ENCODE measurements at places on chromosomes 5 and 9.

DNA sequence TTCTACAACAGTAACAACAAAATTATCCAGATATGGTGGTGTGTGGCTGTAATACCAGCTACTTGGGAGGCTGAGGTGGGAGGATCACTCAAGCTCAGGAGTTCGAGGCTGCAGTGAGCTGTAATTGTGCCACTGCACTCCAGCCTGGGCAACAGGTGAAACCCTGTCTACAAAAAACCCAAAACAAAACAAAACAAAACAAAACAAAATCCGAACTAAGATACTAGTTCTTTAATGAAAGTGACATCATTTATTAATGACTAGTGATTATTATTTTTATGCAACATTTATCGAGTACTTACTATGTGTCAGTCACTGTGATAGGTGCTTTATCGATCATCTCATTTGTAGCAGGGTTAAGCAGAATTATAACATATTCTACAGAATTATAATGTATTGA lies 196.9 kb upstream of the GDNF start:
- DNase-seq = no peak

DNA sequence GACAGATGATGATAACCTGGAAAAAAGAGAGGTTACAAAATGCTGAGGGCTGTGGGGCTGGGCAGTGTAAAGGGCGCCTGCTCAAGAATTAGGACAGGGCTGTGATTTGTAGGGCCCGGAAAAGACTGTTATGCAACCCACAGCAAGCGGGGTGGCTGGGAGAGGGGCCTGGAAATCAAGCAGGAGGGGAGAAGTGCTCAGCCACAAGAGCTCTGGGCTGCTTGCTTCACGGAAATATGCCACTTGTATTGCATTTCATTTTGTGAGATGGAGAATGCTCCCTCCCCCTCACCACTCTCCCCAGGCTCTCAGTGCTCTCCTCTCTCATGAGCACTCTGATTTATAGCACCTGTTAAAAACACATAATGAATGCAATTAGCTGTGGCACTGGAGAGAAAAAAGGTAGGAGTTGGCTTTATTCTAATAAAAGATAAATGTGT lies 8.4 kb upstream of the HAND1 start:
- no peak for DNase-seq

DNA sequence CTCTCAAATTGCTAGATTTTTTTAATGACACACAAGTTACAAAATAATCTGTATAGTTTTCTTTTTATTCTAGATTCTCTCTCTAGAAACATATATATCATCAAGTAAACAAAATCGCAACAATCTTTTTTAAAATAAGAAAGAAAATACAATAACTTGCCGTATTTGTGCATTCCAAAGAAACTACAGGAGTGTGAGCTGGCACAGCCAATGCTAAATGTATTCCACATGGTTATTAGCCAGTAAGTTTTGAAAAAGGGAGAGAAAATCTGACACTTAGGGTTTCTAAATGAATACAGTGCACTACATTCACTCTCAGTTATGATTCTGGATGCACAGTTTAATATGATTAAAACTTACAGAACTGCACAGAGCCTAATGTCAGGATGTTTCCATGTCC lies 117.9 kb downstream of the BNC2 start:
- DNase-seq = no peak

DNA sequence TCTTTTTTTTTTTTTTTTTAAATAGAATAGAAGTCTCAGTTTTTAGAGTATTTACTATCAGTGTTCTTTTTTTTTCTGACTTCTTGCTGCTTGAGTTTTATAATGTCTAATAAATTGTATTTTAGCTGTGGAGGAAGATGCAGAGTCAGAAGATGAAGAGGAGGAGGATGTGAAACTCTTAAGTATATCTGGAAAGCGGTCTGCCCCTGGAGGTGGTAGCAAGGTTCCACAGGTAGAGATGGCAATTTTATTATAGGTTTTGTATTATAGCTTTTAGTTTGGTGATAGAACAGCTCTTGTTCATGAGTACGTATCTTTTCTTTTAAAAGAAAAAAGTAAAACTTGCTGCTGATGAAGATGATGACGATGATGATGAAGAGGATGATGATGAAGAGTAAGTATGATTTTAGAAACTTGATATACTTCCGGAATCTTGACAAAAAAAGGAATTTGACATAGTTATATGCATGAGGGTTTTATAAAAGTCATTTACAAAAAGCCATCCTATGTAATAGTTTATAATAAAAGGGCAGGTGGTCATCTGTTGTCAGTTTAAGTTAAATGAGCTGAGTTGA lies 5.0 kb downstream of the NPM1 start:
- no peak for DNase-seq

DNA sequence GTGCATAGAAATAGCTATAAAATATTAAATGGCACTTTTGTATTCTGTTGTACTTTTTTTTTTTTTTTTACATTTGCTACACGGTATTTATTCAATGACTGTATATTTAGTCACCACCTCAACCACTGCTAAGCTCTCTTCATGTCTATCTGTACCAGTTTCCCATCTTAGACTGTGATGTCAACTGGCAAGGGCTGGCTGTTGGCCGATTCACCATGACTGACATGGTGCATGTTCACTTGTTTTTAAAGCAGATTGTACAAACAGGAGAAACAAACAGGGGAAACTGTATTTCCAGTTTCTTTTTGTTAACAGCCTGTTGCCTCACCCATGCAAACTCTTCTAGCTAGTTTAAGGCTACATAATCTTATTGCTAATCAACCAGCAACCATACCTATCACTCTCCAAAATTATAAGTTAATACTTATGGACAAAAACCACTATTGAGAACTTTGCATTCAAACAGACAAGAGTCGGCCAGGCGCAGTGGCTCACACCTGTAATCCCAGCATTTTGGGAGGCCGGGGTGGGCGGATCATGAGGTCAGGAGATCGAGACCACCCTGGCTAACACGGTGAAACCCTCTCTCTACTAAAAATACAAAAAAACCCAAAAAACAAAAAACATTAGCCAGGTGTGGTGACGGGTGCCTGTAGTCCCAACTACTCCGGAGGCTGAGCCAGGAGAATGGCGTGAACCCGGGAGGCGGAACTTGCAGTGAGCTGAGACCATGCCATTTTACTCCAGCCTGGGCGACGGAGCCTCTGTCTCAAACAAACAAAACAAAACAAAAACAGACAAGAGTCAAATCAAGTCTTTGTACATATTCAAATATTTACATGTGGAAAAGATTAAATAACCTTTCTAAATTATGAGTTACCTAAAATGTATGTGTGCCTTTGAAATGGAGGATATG lies 13.2 kb downstream of the ZFAND5 start:
- peak; percentile 51 for DNase-seq

- peak; percentile 10 for DNase-seq
Measured at GRCh38 chr5:160269017-160269416, 39.7 kb downstream of the FABP6 start.

DNA sequence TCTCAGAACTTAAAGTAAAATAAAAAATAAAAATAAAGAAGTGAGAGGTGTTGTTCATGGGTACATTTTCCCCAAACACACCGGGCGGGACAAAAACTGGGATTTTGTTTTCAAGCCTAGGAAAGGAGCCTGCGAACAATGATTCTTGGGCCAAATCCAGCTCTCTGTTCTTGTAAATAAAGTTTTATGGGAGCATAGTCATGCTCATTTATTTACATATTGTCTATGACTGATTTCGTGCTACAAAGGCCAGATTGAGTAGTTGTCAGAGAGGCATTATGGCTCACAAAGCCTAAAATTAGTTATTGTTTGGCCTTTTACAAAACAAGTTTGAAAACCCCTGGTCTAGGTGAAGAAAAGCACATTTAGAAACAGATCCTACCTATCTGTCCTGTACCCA lies 821.0 kb upstream of the GRAMD2B start:
- no peak for DNase-seq

DNA sequence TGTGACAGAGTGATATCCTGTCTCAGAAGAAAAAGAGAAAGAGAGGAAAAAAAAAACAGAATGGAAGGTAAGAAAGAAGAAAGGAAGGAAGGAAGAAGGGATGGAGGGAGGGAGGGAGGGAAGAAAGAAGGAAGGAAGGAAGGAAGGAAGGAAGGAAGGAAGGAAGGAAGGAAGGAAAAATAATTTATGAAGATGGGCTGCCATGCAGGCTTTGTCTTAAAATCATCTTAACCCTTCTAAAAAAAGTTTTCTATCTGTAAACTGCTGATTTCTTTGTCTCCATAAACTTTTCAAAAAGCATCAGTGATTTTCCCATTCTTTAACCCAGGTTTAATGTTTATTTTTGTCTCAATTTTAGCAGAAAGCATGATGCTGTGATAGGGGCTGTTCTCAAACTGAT lies 1154.1 kb upstream of the CDH6 start:
- no peak for DNase-seq

DNA sequence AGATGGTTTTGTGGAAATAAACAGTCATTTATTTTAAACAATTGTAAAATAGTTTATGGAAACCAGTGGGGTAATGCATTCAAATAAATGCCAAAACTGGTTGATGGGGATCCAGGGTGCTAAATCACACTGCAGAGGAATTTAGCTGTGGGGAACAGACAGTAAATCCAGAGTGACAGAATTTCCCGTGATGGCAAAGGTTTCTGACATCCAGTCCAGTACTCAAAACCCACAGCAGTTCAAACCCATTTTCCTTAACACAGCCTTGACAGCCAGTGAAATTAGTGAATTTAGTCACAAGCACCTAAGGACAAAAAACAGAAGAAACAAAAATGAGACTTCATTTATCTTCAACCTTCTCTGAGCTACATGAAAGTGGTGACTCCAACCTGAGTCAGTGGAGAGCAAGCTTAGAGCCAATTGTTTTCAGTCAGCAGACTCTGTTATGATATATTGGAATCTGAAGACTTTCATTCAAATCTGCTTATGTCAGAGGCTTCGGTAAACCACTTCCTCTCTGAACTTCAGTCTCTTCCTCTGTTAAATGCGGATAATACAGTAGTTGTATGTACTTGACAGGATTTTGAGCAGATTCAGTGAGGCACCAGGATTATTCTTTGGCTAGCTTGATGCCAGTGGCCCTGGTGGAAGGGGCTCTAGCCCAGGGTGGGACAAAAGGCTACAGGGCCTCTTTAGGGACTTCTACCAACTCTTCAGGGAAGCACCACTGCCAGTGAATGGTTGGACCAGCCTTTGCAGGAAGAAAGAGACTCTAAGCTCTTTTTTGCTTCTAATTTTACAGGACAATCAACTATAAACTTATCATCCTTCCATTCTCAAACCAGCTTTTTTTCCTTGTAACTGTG lies 185.3 kb downstream of the MAPKAP1 start:
- DNase-seq = peak; percentile 95

- no peak for DNase-seq
Measured at GRCh38 chr5:80509362-80509761, 21.5 kb downstream of the FAM151B start.

DNA sequence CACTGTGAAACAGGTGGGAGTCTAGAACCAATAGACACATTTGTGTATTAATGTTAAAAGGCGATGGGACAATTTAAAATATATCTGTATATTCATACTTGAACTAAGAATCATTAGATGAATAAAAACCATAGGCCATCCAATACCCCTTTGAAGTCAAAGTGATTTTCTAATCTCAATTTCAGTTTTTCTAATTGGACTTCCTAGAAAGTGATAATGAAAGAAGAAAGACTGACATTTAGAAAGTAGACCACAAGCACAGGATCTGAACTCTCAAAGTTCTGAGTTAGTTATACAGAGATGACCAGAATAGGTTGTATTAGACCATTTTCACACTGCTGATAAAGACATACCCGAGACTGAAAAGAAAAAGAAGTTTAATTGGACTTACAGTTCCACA lies 412.8 kb upstream of the PIK3R1 start:
- DNase-seq = no peak

DNA sequence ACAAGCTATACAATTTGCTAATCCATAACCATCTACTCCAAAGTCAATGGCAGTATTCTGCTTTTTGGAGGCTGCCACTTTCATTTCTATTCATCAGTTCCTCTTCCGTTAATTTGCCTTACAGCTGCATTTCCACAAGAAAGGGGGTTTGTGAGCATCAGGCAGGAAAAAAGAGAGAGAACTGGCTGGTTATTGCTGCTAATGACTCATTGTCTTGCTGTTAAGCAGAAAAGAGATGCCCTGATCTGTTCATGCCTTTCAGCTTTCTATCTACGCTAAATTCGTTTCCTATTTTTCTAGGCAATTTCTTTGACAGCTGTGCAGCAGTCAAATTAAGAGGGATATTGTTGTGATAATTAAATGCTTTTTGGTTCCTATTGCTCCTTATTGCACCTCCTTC lies 65.9 kb upstream of the GNAQ start:
- no peak for DNase-seq

GRCh38 chr5:134249469-134250379 lies 23.9 kb upstream of the PPP2CA start:
- DNase-seq = peak; percentile 64

GRCh38 chr5:123965626-123966025 lies 453.6 kb downstream of the CSNK1G3 start:
- no peak for DNase-seq

DNA sequence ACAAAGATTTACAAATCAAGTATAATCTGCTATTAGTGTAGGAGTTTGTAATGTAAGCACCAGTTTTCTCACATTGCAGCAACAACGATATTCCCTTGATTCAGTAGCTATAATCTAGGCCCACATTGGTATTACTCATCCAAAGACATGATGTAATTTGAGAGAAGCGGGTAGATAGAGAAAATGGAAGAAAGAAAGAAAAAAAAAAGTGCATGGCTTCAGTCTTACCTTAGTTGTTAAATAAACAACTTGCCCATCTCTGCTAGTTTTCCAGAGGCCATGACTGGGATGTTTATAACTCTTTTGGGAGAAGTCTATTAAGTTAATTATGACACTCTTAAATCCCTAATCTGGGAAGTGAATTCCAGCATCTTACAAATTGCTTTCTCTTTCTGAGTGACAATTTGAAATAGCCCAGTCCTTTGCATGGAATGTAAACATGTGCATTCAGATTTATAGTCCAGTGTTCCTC lies 2.8 kb downstream of the MELK start:
- peak; percentile 55 for DNase-seq

DNA sequence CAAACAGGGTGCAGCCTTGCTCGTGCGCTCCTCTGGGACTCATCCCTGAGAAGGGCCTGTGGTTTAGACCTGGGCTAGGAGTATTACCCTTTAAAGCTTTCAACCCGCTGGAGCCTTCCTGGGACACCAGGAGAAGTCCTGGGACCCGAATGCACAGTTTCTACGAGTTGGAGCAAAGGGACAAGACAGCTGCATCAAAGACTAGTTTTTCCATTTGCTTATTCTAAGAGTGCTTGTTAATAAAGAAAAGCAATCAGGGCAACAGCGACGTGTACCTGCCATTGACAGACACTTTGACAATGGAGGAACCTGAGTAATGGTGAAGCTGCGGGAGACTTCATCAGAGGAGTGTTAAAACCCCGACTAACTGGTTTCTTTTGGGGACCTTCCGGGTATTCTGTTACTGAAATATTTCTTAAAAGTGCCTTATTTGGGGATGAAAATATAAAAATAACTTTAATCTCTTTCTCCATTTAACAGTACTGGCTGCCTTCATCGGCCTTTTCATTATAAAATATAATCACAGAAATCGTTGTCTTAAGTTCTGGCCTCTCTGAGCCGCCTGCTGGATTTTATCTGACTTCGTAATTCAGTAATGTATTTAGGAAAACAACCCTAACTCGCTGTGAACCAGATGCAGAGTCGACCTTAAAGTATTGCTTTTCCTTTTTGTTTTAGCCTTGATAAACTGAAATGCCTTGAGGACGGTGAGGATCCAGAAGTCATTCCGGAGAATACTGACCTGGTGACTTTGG lies 732 bp downstream of the SNAPC3 start:
- peak; percentile 12 for DNase-seq

- DNase-seq = no peak
Measured at GRCh38 chr9:82106536-82106935, 118.0 kb downstream of the SPATA31D1 start.
